Trophoblast cell (in vitro differentiated cells and primary cell): ENCODE measurements at places on chromosomes 3 and 15.

GRCh38 chr15:39102431-39102830 is 478.4 kb upstream of the THBS1 start:
- peak overlapping the region; percentile 1 for H3K27ac ChIP-seq
- H3K4me3 ChIP-seq: no peak overlapping the region
- no peak for DNase-seq
- H3K4me1 ChIP-seq: peaks cover 4% of the 10 kb centered on the region

DNA sequence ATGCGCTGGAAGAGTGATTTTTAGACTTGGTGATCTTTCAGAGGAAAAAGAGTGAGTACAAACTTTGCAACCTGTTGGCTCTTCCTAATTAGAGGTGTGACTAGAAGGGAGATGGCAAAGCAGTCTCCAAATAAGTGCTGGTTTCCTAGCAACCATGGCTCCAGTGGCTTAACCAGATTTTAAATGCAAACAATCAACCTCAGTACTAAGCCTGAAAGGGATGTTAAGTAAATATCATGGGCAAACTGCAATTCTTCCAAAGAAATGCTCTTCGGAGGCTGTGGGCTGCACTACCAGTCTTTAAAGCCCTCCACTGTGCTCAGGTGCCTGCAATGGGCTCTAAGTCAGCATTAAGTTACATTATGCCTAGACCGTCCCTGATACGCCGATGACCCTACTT is 678.1 kb upstream of the CCDC54 start:
- no peaks in the 10 kb centered on the region for H3K27me3 ChIP-seq
- no peaks in the 10 kb centered on the region for H3K36me3 ChIP-seq
- H3K4me3 ChIP-seq: no peak overlapping the region
- DNase-seq: no peak
- H3K4me1 ChIP-seq: no peaks in the 10 kb centered on the region

- no peak for DNase-seq
- no peak overlapping the region for H3K27ac ChIP-seq
- H3K27me3 ChIP-seq: no peaks in the 10 kb centered on the region
- H3K4me3 ChIP-seq: no peak overlapping the region
Observed at GRCh38 chr15:57600197-57600596, 8.5 kb downstream of the MYZAP start.

- DNase-seq: no peak
- no peaks in the 10 kb centered on the region for H3K27me3 ChIP-seq
- H3K4me1 ChIP-seq: no peaks in the 10 kb centered on the region
Observed at GRCh38 chr15:44527241-44527640, 9.7 kb upstream of the EIF3J start.

DNA sequence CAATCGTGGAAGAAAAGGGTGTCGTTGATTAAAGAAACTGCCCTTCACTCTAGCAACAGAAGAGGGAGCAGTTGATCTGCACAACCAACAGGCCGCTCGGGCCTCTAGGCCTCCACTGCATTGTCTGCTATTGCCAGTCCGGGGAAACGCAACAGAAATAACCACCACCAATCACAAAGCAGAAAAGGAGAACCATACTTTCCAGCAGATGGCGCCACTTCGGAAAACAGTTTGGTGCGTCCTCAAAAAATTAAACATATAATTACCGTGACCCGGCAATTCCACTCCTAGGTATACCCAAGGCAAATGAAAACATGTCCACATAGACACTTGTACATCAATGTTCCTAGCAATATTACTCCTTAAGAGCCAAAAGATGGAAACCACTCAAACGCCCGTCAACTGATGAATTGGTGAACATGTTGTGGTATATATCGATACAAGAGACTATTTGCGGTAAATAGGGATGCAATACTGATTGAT is 154.1 kb downstream of the TJP1 start:
- H3K27ac ChIP-seq: no peak overlapping the region
- H3K4me3 ChIP-seq: no peak overlapping the region
- H3K4me1 ChIP-seq: no peaks in the 10 kb centered on the region
- H3K36me3 ChIP-seq: no peaks in the 10 kb centered on the region
- no peaks in the 10 kb centered on the region for H3K27me3 ChIP-seq

GRCh38 chr3:89912031-89912430 is 804.6 kb downstream of the EPHA3 start:
- no peaks in the 10 kb centered on the region for H3K4me1 ChIP-seq
- no peaks in the 10 kb centered on the region for H3K36me3 ChIP-seq
- no peaks in the 10 kb centered on the region for H3K27me3 ChIP-seq
- H3K27ac ChIP-seq: no peak overlapping the region
- H3K4me3 ChIP-seq: no peak overlapping the region
- DNase-seq: peak; percentile 42

DNA sequence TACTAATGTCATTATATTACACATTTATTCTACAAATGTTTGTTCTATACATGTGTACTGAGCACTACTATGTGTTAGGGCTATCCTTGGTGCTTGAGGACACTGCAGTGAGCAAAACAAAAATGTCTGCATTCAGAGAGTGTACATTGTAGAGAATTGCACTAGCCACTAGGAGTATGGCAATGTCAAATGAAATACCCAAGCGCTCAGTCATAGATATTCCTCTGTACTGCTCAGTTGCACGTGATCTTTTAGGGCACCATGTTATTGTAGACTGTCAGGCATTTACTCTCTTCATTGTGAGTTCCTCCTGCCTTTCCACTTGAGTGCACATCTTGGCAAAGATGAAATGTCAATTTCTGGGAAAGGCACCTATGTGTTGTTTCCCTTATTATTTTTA is 36.8 kb downstream of the FNDC3B start:
- no peaks in the 10 kb centered on the region for H3K4me1 ChIP-seq
- no peaks in the 10 kb centered on the region for H3K36me3 ChIP-seq
- H3K27ac ChIP-seq: no peak overlapping the region
- no peak overlapping the region for H3K4me3 ChIP-seq
- DNase-seq: no peak
- no peaks in the 10 kb centered on the region for H3K27me3 ChIP-seq

DNA sequence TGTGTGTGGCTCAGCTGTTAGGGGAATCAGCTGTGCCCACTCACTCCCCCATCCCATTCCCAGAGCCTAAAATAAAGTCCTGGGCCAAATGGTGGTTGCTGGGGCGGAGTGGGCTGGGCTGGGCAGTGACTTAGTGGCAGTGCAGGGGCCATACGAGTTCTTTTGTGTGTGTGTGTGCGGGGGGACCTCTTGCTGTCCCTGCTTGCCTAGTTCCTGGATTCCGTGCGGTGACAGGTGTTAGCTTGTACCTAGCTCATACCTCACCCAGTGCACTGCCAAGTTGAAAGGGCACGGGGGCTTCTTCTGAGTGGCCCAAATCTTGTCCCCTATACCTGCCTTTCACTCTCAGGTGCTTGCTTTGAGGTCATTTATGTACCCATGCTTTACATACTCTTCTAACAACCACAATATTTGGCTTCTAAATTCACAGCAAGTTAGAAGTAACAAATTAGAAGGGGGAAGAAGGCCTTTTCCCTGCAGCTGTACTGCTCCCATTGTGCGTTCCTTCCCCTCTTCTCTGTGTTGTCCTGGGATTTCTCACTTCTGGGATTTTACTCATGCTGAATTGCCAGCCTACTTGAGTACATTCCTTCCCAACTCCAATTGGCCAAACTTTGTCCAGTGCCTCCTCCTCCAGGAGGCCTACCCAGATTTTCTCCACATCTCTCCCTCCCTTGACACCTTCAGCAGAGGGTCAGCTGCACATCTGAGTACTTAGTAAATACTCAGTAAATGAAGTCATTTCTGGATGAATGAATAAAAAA is 66.3 kb upstream of the POLG start:
- H3K4me3 ChIP-seq: no peak overlapping the region
- no peaks in the 10 kb centered on the region for H3K4me1 ChIP-seq

- H3K4me3 ChIP-seq: no peak overlapping the region
- no peaks in the 10 kb centered on the region for H3K4me1 ChIP-seq
- DNase-seq: no peak
Observed at GRCh38 chr15:59887211-59887610, 116.9 kb upstream of the FOXB1 start.
